ENCODE measurements at places on chromosomes 5 and 9.
A peak's percentile ranks its signal among the peaks of the same experiment; 100 is the strongest.

DNA sequence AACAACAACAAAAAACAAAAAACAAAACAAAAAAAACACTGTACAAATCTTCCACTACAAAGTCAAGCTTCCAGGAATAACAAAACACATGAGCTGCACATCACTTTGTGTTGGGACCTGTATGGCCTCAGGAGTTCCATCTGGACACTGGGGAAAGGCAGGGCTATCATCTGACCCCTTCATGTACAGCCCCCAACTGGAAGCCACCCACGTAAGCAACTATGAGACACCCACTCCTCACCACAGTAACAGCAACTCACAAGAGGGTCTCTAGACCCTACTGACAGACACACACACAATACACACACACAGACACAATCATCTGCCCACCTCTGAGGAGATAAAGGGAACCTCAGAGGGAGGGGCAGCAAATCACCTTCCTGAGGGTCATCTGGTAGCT is 81.7 kb upstream of the LRRTM2 start:
- no peak for DNase-seq

DNA sequence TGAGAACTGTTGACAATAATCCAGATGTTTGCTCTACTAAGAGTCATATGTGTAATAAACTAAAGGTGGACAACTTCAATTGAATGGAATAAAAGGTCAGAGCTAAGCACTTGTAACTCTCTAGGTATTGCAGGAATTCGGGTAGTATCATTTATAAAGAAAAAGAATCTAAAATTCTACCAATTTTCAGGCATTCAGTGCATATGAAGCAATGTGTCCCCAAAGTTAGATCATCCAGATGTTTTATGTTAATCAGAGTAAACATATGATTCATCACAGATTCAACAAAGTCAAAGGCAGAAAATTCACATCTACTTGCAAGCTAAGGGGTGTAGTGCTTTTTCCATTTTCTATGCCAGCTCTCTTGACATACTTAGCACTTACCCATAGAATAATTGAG is 477.1 kb downstream of the PDE4D start:
- no peak for DNase-seq

DNA sequence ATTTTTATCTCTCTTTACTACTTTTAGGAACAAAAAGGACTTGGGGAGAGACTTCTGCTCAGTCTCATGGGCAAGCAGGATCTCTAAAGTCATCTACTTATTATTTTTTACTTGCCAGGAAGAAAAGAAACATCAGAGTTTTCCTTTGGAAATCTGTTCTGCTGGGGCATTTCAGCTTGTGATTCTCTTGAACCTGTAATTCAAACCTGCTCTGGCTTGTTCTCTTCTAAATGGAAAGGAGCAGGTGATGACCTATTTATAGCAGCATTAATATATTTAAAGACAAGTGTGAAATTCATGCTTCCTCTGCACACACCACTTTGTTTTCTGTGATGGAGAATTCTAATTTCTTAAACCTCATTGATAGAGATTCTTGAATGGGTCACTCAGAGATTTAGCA is 2.0 kb downstream of the ADCY2 start:
- peak; percentile 13 for DNase-seq

- no peak for DNase-seq
Observed at GRCh38 chr9:72187121-72187695, 38.0 kb downstream of the GDA start.

DNA sequence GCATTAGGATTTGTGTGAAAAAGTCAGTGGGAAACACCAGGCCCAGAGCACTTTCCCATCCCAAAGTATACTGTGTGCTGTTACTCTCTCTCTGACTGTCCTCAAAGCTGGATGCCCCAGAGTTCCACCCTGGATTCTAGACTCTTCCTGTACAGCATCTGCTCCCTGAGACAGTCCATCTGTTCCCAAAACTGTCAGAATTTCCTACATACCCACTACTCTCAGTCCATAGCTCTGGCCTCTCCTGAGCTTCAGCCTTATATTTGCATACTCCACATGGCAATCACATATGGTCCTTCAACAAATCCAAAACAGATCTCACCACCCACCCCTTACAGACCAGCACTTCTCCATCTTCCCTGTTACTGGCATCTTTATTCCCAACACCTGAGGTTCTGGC is 9.5 kb downstream of the ELP1 start:
- DNase-seq = no peak

DNA sequence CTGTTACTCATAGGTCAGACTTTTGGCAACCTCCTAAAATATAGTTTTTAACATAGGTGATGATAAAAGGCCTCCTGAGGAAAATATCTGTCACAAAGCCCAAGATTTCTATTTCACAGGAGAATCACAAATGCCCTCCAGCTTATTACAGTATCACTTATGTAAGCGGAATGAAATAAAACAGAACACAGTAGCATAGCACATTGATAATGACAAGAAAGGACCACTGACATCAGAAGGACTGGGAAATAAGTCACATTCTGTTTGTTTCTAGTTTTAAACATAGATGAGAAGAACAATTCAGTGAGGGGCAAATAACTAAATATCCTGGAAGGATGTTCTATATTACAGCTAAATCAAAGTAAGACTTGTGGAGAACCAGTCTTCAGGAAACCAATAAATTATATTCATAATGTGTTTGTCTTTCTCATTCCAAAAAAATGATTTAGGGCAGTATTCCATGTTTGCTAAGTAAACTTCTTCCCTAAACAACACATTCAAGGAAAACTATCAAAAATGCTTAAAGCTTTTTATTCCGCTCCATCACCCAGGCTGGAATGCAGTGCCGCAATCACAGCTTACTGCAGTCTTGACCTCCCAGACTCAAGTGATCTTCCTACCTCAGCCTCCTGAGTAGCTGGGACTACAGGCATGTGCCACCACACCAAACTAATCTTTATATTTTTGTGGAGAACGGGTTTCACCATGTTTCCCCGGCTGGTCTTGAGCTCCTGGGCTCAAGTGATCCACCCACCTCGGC is 20.8 kb upstream of the CTNNAL1 start:
- no peak for DNase-seq

GRCh38 chr9:75112789-75113188 is 24.5 kb downstream of the OSTF1 start:
- DNase-seq = no peak

GRCh38 chr5:32584646-32585045 is 711 bp upstream of the SUB1 start:
- no peak for DNase-seq

Measured in MM.1S (cell line).